ENCODE measurements at places on chromosomes 4 and X.

DNA sequence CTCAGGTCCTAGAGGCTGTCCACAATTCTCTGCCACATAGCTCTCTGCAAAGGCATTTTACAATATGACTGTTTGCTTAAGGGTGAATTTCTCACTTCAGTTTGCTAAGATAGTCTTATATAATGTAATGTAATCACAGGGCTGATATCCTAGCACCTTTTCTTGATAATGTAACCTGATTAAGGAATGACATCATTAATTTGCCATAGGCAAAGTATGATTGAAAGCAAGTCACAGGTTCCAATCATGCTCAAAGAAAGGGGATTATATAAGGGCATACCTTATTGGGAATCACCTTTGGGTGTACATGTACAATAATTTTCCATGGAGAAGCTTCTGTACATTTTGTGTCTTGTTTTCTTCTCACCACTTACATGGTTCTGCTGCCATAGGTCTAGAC lies 18.9 kb downstream of the GNRHR start:
- no peak for DNase-seq

DNA sequence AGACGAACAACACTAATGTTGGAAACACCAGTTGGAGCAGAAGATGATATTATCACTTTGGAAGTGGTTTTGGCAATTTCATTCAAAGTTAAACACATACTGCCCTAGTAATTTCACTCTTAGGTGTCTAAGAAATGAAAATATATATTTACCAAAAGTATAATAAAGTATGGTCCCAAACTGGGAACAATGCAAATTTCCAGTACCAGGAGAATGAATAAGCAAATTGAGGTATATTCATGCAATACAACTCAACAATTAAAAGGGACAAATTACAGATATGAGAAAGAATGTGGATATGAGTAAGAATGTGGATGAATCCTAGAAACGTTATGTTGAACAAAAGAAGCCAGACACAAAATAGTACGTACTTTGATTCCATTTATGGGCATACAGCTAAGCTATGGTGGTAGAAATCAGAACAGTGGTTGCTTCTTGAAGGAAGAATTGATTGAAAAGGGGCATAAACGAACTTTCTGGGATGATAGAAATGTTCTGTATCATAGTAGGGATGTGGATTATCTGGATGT lies 10.0 kb downstream of the ELMOD2 start:
- DNase-seq = no peak

DNA sequence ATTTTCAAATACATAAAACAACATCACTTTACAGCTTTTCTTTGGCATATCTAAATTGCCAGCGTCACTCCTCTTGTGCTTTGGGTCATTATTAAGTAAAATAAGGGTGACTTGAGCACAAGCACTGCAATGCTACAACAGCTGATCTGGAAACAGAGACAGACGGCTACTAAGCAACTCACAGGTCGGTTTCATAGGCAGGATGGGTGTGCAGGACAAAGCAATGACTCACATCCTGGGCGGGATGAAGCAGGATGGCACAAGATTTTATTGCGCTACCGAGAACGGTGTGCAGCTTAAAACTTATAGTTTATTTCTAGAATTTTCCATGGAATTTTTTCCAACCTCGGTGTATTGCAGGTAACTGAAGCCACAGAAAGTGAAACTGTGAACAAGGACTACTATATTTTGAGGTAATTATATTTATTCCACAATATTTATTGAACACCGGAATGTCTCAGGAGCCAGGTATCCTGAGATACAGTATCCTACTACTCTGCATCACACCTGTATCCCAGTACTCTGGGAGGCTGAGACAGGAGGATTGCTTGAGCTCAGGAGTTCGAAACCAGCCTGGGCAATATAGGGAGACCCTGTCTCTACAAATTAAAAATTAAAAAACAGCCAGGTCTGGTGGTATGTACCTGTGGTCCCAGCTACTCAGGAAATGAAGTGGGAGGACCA lies 215.5 kb downstream of the APBB2 start:
- no peak for DNase-seq

GRCh38 chr4:182240161-182241130 lies 2.8 kb upstream of the TENM3 start:
- DNase-seq = no peak

GRCh38 chrX:71000139-71000538 lies 68.0 kb downstream of the SNX12 start:
- no peak for DNase-seq

DNA sequence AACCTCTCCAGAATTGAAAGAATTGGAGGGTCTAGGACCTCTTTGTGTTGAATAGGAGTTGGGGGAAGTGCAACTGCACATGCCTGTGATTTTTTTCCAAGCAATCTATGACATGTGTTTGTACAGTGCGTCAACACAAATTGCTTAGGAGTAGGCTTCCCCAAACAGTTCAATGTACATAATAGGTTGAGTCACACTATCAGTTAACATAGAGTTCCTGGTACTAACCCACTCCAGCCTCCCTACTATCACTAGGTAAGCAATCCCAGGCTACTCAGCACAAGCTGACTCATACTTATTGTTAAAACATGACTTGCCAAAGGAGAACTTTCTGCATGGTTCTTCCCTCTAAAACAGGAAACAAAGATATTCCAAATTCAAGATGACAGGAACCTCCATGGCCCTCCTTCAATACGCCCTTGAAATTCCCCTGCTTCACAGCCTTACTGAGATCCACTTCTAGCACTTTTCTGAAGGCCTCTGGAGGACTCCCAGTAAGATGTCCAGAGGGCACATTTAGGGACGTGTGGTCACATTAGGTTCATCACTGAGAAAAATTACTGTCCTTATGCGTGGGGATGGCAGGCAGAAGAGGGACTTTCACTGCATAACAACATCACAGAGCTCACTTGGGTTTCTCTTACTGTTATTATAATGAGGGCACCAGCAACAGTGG lies 8.4 kb upstream of the VSIG1 start:
- no peak for DNase-seq

DNA sequence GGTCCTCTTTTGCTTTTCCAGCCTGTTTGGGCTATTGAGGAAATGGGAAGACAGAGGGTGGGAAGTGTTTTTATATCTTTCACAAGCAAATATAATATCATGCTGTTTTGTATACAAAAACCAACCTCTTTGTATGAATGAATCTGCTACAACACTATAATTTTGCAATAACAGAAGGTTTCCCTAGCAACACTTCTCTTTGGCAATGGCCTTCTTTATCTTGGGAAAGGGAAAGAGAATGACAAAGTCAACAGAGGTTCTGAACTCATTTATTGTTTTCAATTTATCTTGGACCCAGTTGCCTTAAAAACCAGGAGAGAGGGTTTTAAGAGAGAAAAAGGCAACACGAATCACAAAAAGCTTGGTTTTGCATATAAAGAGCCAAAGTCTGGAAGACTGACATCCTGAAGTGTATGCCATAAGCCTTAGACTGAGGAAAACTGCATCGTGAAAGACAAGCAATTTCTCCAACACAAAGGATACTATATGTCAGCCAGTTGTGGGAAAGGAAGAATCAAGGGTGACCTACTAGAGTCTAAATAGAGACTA lies 121.8 kb upstream of the FAM241A start:
- DNase-seq = no peak

DNA sequence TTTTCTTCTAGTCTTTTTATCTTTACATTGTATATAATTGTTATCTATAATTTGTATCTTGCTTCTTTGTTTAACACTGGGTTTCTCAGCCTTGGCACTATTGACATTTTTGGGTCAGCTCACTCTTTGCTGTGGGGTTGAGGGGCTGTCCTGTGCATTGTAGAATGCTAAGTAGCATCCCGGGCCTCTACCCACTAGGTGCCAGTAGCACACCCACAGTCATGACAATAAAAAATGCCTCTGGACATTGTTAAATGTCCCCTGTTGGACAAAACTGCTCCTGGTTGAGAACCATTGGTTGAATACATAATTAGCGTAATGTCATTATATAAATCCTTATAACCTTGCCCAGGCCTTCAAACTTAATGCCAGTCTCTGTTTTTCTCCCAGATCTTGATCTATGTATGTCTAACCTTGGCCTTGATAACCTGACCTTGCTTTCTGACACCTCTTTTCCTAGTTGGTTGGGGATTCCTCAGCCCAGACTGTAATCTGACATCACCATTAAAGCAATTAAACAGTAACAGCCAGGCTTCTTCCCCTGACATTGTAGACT lies 46.1 kb downstream of the DCX start:
- no peak for DNase-seq

All from activated CD4-positive, CD25-positive, alpha-beta regulatory T cell treated with anti-CD3 and anti-CD28 coated beads, Interleukin-2, amount 50 U/mL, for 16 hours (primary cell).